Thoracic aorta (tissue), 2 donors: ENCODE measurements at places on chromosomes 6 and 20.

DNA sequence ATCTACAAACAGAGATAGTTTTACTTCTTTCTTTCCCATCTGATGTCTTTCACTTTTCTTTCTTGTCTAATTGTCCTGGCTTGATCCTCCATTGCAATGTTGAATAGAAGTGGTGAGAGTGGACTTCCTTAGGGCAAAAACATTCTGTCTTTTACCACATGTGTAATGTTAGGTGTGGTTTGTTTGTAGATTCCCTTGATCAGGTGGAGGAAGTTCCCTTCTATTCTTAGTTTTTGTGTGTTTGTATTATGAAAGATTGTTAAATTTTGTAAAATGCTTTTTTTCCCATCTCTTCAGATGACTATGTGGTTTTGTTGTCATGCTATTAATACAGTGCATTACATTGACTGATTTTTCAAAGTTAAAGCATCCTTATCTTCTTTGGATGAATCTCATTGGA lies 41.6 kb upstream of the DUSP22 start:
- DNase-seq, result no peak

DNA sequence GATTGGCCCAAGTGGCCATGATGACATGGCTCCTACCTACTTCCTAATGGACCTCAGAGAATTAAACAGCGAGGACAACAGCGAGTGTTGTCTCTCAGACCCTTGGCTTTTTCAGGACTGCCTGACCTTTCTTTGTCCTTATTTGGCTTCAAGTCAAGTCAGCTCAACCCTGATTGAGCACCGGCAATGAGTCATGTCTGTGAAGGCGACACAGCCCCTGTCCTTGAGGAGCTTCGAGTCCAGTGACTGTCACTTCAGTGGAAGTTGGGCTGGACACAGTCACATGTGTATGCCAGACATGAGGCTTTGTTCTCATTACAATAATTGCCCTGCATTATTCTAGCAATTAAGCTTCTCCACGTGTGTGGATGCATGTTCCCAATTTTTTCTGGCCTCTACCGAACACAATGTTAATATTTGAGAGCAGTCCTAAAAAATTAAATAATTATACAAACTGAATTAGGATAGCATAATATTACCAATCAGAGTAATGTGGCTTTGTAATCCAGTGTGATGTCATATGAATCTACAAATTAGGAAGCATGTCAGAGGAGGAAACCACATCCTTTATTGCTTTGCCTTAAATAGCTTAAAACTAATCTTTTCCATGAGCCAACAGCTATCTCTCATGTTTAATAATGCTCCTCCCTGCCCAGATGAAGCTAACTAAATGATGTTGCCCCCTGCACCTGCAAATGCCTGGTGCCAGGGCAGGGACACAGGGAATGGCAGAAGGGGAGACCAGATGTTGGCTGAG lies 178.6 kb downstream of the CDH26 start:
- DNase-seq, result no peak

DNA sequence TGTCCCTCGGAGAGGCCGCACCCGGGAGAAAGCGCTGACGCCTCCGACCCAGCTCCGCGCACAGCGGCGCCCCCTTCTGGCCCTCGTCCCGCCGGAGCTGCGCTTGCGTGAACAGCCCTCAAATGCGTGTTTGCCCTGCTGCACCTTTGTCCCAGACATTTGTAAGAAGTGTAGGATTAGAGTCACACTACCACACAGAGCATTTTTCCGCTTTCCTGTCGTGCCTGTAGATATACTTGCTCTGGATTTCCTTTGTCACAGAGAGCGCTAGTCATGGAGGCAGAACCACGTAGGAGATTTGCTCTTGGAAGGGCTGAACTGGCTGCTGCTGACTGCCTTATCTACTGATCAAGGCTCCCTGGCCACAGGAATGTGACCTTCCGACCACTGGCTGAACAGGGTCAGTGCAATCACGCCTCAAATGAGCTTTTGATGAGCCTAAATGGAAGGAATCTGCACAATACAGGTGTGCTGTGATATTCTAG lies 62.3 kb downstream of the PAX1 start:
- DNase-seq, result no peak

GRCh38 chr6:16286151-16286522 lies 47.8 kb downstream of the GMPR start:
- DNase-seq, result no peak

DNA sequence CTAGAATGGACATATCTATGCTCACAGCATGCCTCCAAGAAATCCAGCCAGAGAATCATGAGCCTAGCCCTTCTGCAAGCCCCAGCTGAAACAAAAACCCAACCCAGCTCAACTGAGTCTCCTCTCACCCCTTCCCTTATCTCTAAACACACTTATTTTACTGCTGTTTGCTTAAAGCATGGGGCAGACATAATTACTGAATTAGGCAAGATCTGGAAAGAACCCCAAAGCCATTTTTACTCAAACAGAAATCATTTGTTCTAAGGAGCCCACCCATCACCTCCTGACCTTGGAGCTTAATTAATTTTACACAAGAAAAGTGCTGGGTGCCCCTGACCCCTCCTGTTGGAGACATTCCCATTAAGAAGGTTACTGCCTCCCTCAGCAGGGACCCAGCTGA lies 291.6 kb downstream of the MAFB start:
- no peak for DNase-seq

- DNase-seq, result no peak
Observed at GRCh38 chr20:31823360-31824124, 4.4 kb downstream of the MYLK2 start.

DNA sequence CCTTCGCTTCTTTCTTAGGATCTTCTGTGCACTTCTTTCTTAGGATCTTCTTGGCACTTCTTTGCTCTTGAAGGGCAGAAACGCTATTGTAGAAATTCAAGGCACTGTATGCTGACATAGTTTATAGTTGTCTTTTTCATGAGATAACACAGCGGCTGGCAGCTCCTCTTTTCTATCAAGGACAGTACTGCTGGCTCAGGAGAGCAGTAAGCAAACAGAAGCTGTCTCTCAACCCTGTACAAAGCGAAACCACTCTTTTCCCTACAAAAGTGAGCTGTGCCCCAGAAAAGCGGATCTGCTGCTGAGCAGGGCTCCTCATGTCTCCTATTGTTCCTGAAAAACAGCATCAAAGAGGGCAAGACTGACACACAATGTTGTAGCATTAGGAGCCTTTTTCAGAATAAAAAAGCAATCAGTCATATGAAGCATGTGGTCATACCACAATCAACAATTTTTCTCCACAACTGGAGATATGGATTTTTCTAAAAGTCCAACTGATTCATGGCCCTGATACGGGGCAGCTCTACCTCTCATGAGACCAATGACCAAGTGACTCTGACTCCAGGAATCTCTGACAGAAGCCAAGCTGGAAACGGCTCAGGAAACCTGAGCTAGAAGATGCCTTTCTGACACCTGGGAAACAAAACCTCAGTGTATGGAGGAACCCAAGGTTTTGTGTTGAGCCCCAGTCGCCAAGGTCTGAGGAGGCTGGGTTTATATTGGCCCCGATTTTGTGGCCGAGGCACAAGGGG lies 255.9 kb downstream of the ESR1 start:
- no peak for DNase-seq
